ENCODE measurements at places on chromosomes 12 and 14. TPM values are rescaled to one million over a fixed set of nuclear protein-coding genes. Genes with fewer than 3 reads are reported as not detected.
A peak's percentile ranks its signal among the peaks of the same experiment; 100 is the strongest.

GRCh38 chr12:128797119-128798118, 26.3 kb downstream of the SLC15A4 start:
- H3K4me1 ChIP-seq: no peaks in the 10 kb centered on the region
- DNase-seq: no peak

- H3K4me3 ChIP-seq: peak overlapping the region; percentile 87
- peaks cover 16% of the 10 kb centered on the region for H3K36me3 ChIP-seq
- no peaks in the 10 kb centered on the region for H3K27me3 ChIP-seq
- H3K27ac ChIP-seq: peak overlapping the region; percentile 91
- peaks cover 13% of the 10 kb centered on the region for H3K4me1 ChIP-seq
Observed at GRCh38 chr12:113184900-113185179, 438 bp downstream of the DDX54 start.

GRCh38 chr14:71529848-71530247, 402.4 kb upstream of the RGS6 start:
- H3K4me3 ChIP-seq: no peak overlapping the region
- H3K36me3 ChIP-seq: peaks cover 17% of the 10 kb centered on the region
- no peaks in the 10 kb centered on the region for H3K27me3 ChIP-seq
- H3K4me1 ChIP-seq: peaks cover 11% of the 10 kb centered on the region
- no peak overlapping the region for H3K27ac ChIP-seq

- peak overlapping the region; percentile 93 for H3K4me3 ChIP-seq
- H3K27me3 ChIP-seq: no peaks in the 10 kb centered on the region
- H3K36me3 ChIP-seq: peaks cover 1% of the 10 kb centered on the region
- DNase-seq: no peak
Observed at GRCh38 chr12:22047494-22047893, 1.5 kb downstream of the CMAS start.

GRCh38 chr12:132491138-132491663, 1.2 kb downstream of the FBRSL1 start:
- H3K27me3 ChIP-seq: peaks cover 25% of the 10 kb centered on the region
- no peak for DNase-seq
- peak overlapping the region; percentile 82 for H3K4me3 ChIP-seq

GRCh38 chr14:88359500-88359899, 26.0 kb upstream of the SPATA7 start:
- no peaks in the 10 kb centered on the region for H3K36me3 ChIP-seq
- no peak overlapping the region for H3K4me3 ChIP-seq
- H3K27me3 ChIP-seq: peaks cover 10% of the 10 kb centered on the region
- no peaks in the 10 kb centered on the region for H3K4me1 ChIP-seq
- H3K27ac ChIP-seq: no peak overlapping the region

DNA sequence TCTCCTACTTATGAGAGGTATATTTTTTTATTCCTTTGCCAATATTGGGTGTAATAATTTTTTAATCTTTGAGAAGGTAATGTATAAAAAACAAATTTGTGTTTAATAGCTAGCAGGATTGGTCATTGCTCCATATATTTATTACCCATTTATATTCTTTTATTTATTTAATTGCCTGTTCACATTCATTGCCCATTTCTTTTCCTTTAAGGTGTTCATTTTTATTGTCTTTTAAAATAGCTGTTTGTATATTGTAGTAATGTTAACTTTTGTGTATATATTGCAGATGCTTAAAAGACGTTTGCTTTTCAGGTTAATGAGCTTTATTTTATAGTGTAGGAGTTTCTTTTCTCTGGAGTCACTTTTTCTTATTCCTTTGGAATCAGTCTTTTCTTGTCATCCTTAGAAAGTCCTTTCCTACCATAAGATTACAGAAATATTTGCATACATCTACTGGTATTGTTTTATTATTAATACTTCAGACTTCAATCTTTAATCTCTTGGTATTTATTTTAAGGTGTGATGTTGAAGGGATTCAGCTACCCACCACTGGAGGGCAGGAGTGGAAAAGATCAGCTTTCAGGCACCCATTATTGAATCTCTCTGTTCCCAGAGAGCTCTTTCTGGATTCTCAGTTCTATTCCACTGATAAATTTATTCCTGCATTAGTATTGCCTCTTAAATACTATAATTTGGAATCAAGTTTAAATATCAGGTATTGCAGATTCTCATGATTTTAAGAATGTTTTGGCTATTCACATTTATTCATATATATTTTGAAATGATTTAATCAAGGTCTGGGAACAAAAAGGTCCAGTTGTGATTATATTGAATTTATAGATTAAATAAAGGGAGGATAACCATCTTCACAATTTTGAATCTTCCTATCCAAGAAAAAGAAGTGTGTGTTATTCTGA, 17.3 kb downstream of the PPM1A start:
- peaks cover 5% of the 10 kb centered on the region for H3K4me1 ChIP-seq
- no peaks in the 10 kb centered on the region for H3K27me3 ChIP-seq
- H3K4me3 ChIP-seq: no peak overlapping the region
- H3K27ac ChIP-seq: no peak overlapping the region

DNA sequence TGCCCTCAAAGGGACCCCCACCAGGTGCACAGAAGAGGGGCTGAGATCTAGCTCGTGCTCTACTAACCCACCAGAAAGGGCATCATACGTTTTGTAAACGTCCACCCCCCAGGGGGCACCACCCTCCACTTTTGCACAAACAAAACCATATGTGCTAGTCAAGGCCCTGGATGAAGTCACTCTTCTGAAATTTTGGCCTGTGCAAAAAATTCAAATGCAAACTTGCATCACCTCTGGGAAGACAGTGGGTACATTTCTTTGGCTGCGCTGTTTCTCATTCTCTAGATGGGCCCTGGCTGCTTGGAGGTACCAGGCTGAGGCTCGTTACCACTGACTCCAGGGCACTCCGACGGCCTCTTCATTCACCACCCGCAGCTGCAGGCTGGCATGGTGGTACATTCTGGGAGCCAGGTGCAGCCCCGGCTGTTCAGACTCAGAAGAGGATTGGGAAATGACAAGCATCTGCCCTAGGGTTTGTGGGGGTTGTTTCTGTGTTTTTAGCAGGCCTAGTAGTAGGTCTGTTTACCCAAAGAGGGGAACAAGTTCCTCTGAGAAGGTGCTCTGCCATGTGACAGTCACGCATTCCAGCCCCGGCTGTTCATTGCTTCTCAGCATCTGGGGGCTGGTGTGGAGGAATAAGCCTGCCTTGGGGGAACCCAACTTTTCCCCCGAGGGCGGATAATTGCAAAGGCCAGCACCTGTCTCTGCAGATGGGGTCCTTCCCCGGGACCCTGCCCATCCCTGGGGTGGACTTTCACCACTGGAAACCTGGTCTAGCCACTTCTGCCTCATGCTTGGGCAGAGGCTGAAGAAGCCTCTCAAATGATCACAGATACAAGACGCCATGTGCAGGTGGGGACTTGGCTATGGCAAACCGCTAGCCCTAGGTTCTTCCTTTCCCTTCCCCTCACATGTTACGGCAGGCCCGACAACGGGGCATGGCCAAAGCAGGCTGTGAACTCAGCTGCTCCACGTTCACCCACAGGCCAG, 147.6 kb downstream of the DPF3 start:
- DNase-seq: no peak
- no peaks in the 10 kb centered on the region for H3K27me3 ChIP-seq
- H3K4me3 ChIP-seq: no peak overlapping the region
- no peak overlapping the region for H3K27ac ChIP-seq

DNA sequence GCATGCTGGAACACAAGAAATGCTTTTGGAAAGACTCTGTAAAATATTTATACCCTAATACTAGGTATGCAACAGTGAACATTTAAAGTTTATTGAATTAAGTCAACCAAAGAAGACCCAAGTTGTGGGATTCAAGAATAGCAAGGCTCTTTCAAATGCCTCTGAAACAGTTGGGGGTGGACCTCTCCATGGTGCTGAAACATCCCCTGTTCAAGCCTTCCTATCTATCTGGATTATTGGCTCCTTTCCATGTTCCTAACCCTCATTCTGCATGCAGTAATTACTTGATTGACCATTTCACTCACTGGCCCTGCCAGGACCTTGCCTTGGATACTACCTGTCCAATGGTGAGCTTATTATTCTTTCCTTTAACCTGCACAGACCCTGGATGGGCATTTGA, 349.7 kb downstream of the NRXN3 start:
- H3K4me1 ChIP-seq: no peaks in the 10 kb centered on the region
- DNase-seq: peak; percentile 62
- peaks cover 24% of the 10 kb centered on the region for H3K27me3 ChIP-seq
- H3K27ac ChIP-seq: no peak overlapping the region

DNA sequence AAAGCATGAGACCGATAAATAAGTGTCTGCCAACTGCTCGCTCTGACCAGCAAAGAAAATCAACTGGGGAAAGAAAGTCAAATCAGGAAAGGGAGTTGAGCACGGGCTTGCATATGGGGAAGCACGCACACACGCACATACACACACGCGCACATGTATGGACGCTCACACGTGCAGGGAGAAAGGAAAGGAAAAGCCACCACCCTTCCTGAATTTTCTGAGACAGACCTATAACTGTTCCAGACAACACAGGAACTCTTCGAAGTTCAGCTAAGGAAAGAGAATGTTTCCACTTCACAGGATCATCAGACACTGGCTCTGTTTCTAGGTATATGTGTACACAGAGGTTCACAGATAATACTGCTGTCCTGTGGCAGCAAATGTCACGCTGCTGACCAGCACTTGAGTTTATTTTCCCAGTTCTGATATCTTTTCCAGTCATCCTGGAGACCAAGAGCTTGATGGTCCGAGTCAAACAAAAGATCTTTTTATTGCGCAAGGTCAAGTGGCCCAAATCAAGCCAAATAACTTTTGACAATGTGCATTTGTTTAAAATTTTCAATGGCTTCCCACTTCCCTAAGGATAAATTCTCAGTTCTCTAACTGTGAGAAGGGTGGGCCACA, 82.1 kb upstream of the TMCC3 start:
- H3K4me3 ChIP-seq: no peak overlapping the region
- peaks cover 15% of the 10 kb centered on the region for H3K27me3 ChIP-seq
- DNase-seq: no peak
- H3K27ac ChIP-seq: no peak overlapping the region
- H3K4me1 ChIP-seq: peaks cover 4% of the 10 kb centered on the region
- H3K36me3 ChIP-seq: peaks cover 1% of the 10 kb centered on the region

DNA sequence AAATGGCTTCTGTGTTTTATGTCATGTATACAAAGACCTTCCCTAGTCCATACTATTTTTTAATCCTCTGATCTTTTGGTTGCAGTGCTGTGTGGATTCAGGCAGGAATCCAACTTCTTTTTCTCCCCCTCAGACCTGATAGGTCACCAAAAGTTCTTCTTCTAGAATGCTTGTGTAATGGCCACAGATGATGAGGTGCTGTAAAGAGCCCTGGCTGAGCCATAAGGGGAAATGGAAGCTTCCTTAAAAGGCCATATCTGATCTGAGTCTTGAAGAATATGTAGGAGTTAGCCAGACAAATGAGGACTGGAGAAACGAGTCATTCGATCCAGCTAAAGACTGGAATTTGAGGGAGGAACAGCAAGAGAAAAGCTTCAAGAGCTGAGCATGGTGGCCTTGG, 353.9 kb downstream of the PCNX1 start:
- no peaks in the 10 kb centered on the region for H3K4me1 ChIP-seq
- H3K4me3 ChIP-seq: no peak overlapping the region
- H3K27me3 ChIP-seq: no peaks in the 10 kb centered on the region
- H3K36me3 ChIP-seq: no peaks in the 10 kb centered on the region
- no peak overlapping the region for H3K27ac ChIP-seq
- DNase-seq: no peak

DNA sequence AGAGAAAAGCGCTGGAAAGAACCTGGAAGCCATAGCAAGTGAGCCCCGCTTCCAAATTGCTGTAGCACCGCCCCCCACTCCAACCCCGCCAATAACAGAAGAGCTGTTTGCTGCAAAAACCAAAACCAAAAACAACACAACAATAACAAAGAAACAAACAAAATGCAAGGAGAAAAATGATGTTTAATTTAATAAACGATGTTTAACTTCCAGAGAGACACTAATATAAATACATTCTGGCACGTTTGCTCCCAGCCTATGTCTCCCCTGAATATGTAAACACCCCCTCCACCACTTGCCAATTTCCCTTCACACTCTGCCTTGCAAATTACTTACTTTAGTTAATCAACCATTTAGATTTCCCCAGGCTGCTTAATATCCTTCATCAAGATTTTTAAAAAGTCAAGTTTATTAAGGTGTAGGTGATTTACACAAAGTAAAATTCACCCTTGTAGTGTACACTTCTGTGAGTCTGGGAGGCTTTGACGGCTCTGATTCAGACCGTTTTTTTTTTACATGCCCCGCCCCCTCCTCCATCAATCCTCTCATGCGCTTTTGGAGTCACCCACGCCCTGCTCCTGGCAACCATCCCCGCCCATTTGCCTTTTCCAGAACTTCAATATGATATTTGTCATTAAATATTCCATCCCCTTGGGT, 482 bp upstream of the IFI27L2 start:
- no peaks in the 10 kb centered on the region for H3K27me3 ChIP-seq
- no peak for DNase-seq
- H3K4me1 ChIP-seq: peaks cover 10% of the 10 kb centered on the region
- peak overlapping the region; percentile 72 for H3K4me3 ChIP-seq
- H3K27ac ChIP-seq: peak overlapping the region; percentile 43

GRCh38 chr12:115583591-115583990, 693.9 kb downstream of the MED13L start:
- no peak for DNase-seq
- no peak overlapping the region for H3K4me3 ChIP-seq
- H3K36me3 ChIP-seq: no peaks in the 10 kb centered on the region
- H3K27ac ChIP-seq: no peak overlapping the region
- peaks cover 24% of the 10 kb centered on the region for H3K27me3 ChIP-seq
- no peaks in the 10 kb centered on the region for H3K4me1 ChIP-seq

DNA sequence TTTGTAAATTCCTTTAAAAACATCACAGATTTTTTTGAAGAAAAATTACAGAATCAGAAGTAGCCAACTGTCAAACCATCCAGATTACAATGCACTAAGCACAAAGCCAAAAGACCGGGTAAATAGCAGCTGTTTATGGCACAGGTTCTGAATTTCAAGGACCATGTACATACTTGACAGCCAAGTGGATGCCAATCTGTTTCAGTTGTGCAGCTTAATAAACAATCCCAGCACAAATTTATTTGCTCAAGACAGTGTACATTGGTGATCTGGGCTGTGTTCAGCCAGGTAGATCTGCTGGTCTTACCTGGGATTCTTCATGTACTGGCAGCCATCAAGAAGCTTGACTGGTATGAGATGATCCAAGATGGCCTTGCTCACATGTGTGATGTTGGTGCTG, 229.8 kb upstream of the FLRT2 start:
- peaks cover 6% of the 10 kb centered on the region for H3K27me3 ChIP-seq
- H3K4me1 ChIP-seq: peaks cover 7% of the 10 kb centered on the region
- H3K27ac ChIP-seq: no peak overlapping the region
- no peak for DNase-seq
- no peak overlapping the region for H3K4me3 ChIP-seq
- H3K36me3 ChIP-seq: no peaks in the 10 kb centered on the region

GRCh38 chr12:56079723-56080555, at the start of gene ERBB3:
Gene ERBB3, plus strand, starts transcription at chr12:56080165. Its CDS starts 136 bp downstream, at chr12:56080301.
- H3K27ac ChIP-seq: peak within 1 kb of the TSS; percentile 99
- DNase-seq: peak; percentile 75
- peaks cover 9% of the 10 kb centered on the region for H3K36me3 ChIP-seq
- H3K4me1 ChIP-seq: peaks cover 27% of the 10 kb centered on the region
- no peaks in the 10 kb centered on the region for H3K27me3 ChIP-seq

The ARF3 gene
- total RNA-seq: 135 TPM

The FAM234B gene
- total RNA-seq: 19.7 TPM

The SERPINA12 gene
- not detected for total RNA-seq

The SRSF5 gene
- 379 TPM for total RNA-seq

The PPM1H gene
- total RNA-seq: 25.4 TPM

The RDH16 gene
- total RNA-seq: 0.98 TPM
